ENCODE measurements at places on chromosomes 12 and 14.

DNA sequence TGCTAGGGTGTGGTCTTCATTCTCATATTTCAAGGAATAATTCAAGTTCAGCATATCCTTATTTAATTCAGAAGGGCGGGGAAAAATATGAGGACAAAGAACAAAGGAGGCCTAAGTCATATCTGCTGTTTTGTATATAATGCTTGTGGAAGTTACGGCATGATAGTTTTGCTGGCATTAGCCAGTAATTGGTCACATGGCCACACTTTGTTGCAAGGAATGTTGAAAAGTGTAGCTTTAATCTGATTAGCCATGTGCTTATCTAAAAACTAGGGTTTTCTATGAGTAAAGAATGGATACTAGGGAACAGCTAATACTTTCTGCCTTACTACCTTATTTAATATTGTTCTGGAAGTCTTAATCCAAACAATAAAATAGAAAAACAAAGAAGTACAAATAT is 34.4 kb upstream of the E2F7 start:
- no peak for DNase-seq
- no peaks in the 10 kb centered on the region for H3K4me1 ChIP-seq
- no peaks in the 10 kb centered on the region for H3K36me3 ChIP-seq
- no peak overlapping the region for H3K27ac ChIP-seq

GRCh38 chr12:62873826-62874448 is 61.0 kb downstream of the PPM1H start:
- H3K27me3 ChIP-seq: no peaks in the 10 kb centered on the region
- H3K4me3 ChIP-seq: no peak overlapping the region
- H3K4me1 ChIP-seq: no peaks in the 10 kb centered on the region
- no peaks in the 10 kb centered on the region for H3K36me3 ChIP-seq
- no peak for DNase-seq

- no peaks in the 10 kb centered on the region for H3K27me3 ChIP-seq
- peak; percentile 30 for DNase-seq
- H3K36me3 ChIP-seq: no peaks in the 10 kb centered on the region
These were observed 8.6 kb downstream of the TC2N start for GRCh38 chr14:91858536-91859275.

DNA sequence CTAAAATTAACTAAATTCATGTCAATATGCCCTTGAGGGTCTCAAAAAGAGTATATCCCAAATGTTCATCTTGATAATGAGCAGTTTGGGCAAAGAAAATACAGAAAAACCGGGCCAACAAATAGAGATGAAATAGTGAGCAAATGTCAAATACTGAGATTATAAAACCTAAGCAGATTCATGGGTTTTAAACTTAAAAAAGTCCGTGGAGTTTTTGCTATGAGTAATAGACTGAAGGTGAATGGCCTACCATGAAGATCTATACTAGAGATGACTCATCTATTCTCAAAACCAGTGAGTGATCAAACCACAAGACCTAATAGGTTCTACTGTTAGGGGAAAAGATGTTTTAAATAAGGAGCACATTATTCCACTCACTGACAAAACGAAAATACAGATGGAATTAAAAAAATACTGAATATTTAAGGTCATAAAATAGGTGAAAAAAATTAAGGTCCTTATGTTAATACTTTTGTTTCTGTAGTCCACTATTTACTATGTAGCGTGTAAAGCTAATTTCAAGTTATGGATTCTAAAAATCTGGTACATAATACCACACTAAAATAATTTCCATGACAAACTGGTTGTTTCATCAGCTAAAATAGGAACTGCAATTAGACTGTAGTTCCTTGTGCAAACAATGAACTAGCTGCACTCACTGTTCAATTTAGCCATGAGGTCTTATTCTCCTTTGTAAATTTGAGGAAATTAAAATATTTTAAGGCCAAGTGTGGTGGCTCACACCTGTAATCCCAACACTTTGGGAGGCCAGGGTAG is 5.0 kb downstream of the HNRNPC start:
- H3K27me3 ChIP-seq: no peaks in the 10 kb centered on the region
- no peak for DNase-seq
- H3K27ac ChIP-seq: peak overlapping the region; percentile 24
- H3K4me1 ChIP-seq: peaks cover 68% of the 10 kb centered on the region

- H3K4me1 ChIP-seq: no peaks in the 10 kb centered on the region
- H3K27ac ChIP-seq: no peak overlapping the region
- H3K4me3 ChIP-seq: no peak overlapping the region
- no peak for DNase-seq
These were observed 76.7 kb downstream of the NKX2-1 start for GRCh38 chr14:36443374-36443773.
